Peyer's patch (tissue), 4 donors: ENCODE measurements at places on chromosomes 3 and 15. TPM values are rescaled to one million over a fixed set of nuclear protein-coding genes. Genes with fewer than 3 reads are reported as not detected.

The CRABP1 gene
- not detected for total RNA-seq

The GHRL gene
- 1.6 TPM for total RNA-seq

The CMTM8 gene
- total RNA-seq, result 7.1 TPM

The ABHD10 gene
- total RNA-seq, result 20.9 TPM

The FBXW12 gene
- total RNA-seq, result not detected

The GOLGA6L1 gene
- total RNA-seq, result not detected

The SCAANT1 gene
- total RNA-seq, result not detected

The PEX5L gene
- total RNA-seq, result not detected
